PC-9 (cell line): ENCODE measurements at places on chromosomes 2 and 18.

GRCh38 chr2:86809481-86810121, 18.9 kb upstream of the CD8A start:
- DNase-seq = no peak

DNA sequence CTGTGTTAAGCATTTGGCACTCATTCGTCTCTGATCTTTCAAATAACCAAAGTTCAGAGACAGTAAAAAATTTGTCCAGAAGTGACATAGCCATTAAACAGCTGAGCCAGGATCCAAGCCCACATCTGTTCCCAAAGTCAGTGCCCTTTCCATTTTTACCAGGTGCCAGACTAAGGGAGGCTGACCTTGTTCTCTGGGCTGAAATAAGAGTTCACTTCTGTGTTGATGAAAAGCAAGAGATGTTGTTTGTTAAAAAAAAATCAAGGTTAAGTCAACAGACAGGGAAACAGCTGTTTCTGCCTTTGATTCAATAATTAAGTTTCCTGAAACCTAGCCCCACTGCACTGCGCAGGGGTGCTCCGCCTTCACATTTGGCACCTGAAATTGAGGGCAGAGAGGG, 117.1 kb downstream of the PRKRA start:
- no peak for DNase-seq

GRCh38 chr18:28281400-28281799, 104.5 kb upstream of the CDH2 start:
- no peak for DNase-seq

- DNase-seq = no peak
Observed at GRCh38 chr18:34562252-34562870, 147.7 kb upstream of the DTNA start.

GRCh38 chr2:85735691-85736090, 18.1 kb upstream of the ATOH8 start:
- no peak for DNase-seq
